ENCODE measurements at places on chromosomes 13 and 19. TPM values are rescaled to one million over a fixed set of nuclear protein-coding genes. Genes with fewer than 3 reads are reported as not detected.
A peak's percentile ranks its signal among the peaks of the same experiment; 100 is the strongest.

GRCh38 chr13:61350341-61350740 lies 65.3 kb downstream of the PCDH20 start:
- DNase-seq: no peak

DNA sequence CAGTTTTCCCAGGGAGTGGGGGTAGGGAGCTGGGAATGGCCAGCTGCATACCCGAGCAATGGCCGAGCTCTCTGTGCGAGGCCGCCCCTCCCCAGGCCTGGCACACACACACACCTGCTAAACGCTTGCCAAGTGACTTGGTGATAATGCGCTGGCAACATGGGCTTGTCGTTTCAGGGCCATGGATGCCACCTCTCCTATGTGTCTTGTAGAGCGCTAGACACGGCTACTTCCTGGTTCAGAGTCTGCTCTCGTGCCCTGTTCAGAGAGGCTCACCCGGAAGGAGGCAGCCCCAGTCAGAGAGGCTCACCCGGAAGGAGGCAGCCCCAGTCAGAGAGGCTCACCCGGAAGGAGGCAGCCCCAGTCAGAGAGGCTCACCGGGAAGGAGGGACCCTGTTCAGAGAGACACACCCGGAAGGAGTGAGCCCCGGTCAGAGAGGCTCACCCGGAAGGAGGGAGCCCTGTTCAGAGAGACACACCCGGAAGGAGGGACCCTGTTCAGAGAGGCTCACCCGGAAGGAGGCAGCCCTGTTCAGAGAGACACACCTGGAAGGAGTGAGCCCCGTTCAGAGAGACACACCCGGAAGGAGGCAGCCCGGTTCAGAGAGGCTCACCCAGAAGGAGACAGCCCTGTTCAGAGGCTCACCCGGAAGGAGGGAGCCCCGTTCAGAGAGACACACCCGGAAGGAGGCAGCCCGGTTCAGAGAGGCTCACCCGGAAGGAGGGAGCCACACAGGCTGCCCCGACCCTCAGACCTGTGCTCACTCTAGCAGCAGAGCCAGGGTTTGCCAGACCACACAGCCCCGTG lies 4.2 kb downstream of the ADPRHL1 start:
- peak; percentile 66 for DNase-seq

DNA sequence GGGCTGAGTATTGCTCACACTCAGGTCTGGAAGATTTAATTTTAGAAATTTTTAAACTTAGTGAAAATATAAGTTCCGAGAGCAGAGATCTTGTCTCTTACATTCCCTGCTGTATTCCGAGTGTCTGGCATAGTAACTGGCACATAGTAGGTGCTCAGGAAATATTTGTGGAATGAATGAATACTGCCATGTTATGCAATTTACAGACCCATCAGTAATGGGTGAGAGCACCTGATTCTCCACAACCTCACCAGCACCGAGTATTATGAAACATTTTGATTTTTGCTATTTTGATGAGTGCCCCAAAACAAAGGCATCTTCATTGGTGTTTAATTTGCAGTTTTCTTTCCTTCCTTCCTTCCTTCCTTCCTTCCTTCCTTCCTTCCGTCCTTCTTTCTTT lies 15.8 kb upstream of the CLASRP start:
- no peak for DNase-seq

- no peak for DNase-seq
These were observed 423.8 kb upstream of the GPC6 start for GRCh38 chr13:92802776-92803175.

GRCh38 chr19:11418549-11419506 lies at the start of gene RGL3:
Gene RGL3 (minus strand): TSS chr19:11419314. CDS start chr19:11419278, 36 bp downstream.
- no peak for DNase-seq

GRCh38 chr13:79458436-79458835 lies 22.5 kb upstream of the NDFIP2 start:
- no peak for DNase-seq

GRCh38 chr13:40389081-40389641 lies 277.3 kb downstream of the FOXO1 start:
- no peak for DNase-seq

ZNF69 gene
- 3.5 TPM for total RNA-seq

RUVBL2 gene
- 113 TPM for total RNA-seq

All from lung microvascular endothelial cell (primary cell).